Epithelial cell of alveolus of lung (primary cell): ENCODE measurements at places on chromosomes 3 and 15. TPM values are rescaled to one million over a fixed set of nuclear protein-coding genes. Genes with fewer than 3 reads are reported as not detected.

GABRB3 gene
- 1.2 and 3.3 TPM in 2 replicates for total RNA-seq

LDHAL6B gene
- total RNA-seq: not detected in 2 replicates

NMB gene
- total RNA-seq: 6.5 and 10.9 TPM in 2 replicates

NR1I2 gene
- not detected in 2 replicates for total RNA-seq

GOLGA6D gene
- total RNA-seq: not detected in 2 replicates

SEMA3B gene
- 3.1 and 26.3 TPM in 2 replicates for total RNA-seq

MAGEL2 gene
- total RNA-seq: 0.52 and 4.5 TPM in 2 replicates

CADPS gene
- total RNA-seq: 1.9 and 5.6 TPM in 2 replicates

ASB14 gene
- not detected in 2 replicates for total RNA-seq

ROBO2 gene
- 3.6 and 9.6 TPM in 2 replicates for total RNA-seq

SLC22A14 gene
- total RNA-seq: 0.40 TPM in 1 of 2 replicates, not detected in the other

ADAMTSL3 gene
- 1.3 and 4.2 TPM in 2 replicates for total RNA-seq

RTP3 gene
- total RNA-seq: not detected in 2 replicates

IRAK2 gene
- 4.2 and 10.2 TPM in 2 replicates for total RNA-seq

LXN gene
- total RNA-seq: 441 and 503 TPM in 2 replicates

ADAMTS9 gene
- total RNA-seq: 2.7 and 34.4 TPM in 2 replicates

CORO2B gene
- 8.5 and 11.9 TPM in 2 replicates for total RNA-seq

NMNAT3 gene
- 0.32 and 0.39 TPM in 2 replicates for total RNA-seq

MAP1A gene
- total RNA-seq: 26.2 and 29.1 TPM in 2 replicates

CPB1 gene
- under 0.01 TPM in 1 of 2 replicates, not detected in the other for total RNA-seq

TMEM42 gene
- total RNA-seq: 23.3 and 42.2 TPM in 2 replicates

PXYLP1 gene
- 10.3 and 11.2 TPM in 2 replicates for total RNA-seq

ZPLD1 gene
- total RNA-seq: 0.26 TPM in 1 of 2 replicates, not detected in the other

TICRR gene
- 4.5 and 6.3 TPM in 2 replicates for total RNA-seq

PLA2G4F gene
- total RNA-seq: not detected in 2 replicates

SYNPR gene
- not detected in 2 replicates for total RNA-seq
